ENCODE measurements at places on chromosomes 3 and 15. TPM values are rescaled to one million over a fixed set of nuclear protein-coding genes. Genes with fewer than 3 reads are reported as not detected.

Gene GNAT1
- not detected for polyA plus RNA-seq

Gene SI
- polyA plus RNA-seq, result 0.05 TPM

Gene CCDC13
- 3.9 TPM for polyA plus RNA-seq

Gene ECE2
- polyA plus RNA-seq, result 0.10 TPM

Gene LDHAL6B
- polyA plus RNA-seq, result 0.41 TPM

Gene DNAH12
- 1.7 TPM for polyA plus RNA-seq

Gene CYP19A1
- not detected for polyA plus RNA-seq
